ENCODE measurements at places on chromosomes 13 and 19.
A peak's percentile ranks its signal among the peaks of the same experiment; 100 is the strongest.

DNA sequence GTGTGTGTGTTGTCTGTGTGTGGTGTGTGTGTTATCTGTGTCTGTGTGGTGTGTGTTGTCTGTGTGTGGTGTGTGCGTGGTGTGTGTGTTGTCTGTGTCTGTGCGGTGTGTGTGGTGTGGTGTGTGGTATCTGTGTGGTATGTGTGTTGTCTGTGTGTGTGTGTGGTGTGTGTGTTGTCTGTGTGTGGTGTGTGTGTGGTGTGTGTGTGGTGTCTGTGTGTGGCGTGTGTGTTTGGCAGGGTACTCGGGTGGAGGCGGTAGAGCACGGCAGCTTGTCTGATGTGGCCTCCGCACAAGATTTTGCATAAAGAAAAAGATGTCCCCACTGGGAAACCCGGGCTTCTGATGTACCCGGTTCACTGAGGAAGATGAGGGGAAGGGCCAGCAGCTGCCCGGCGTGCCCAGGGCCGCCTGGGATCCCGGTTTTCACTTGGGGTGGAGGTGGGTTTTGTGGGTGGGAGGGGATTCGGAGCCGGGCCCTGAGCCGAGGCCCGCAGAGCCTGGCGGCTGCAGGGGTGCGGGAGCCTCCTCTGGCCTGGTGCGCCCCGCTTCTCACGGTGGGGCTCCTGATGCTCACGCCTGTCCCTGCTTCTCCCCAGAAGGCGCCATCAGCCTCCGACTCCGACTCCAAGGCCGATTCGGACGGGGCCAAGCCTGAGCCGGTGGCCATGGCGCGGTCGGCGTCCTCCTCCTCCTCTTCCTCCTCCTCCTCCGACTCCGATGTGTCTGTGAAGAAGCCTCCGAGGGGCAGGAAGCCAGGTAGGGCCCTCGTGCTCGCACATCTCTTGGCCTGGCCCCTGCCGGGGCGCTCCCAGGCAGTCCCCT lies 21.2 kb downstream of the HDGFL2 start:
- no peak for DNase-seq

- DNase-seq = no peak
These were observed 68.8 kb downstream of the TSHZ3 start for GRCh38 chr19:31280287-31281006.

- no peak for DNase-seq
These were observed 64.8 kb downstream of the DCT start for GRCh38 chr13:94414708-94415107.

DNA sequence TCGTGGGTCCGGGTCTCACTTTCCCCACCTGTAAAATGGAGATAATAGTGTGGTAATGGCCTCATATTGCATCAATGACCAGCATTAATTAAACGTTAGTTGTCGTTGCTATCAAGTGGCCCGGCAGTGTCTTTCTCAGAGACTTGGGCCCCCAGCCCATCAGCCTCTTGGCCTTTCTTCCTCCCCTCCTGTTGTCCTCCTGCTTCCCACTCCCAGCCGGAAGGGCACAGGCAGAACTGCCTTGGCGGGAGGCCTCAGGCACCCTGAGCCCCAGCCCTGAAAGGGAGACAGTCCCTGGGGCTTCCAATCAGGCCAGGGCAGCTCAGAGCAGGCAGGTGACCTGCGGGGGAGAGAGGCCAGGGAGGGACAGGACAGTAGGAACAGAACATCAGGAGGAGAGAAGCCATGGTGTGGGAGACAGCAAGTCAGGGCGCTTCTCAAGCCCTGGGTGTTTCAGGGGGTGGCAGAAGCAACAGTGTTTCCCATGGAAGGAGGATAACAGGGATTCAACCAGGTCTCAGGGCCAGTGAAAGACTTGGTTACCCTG lies 4.6 kb downstream of the MARK4 start:
- DNase-seq = no peak

DNA sequence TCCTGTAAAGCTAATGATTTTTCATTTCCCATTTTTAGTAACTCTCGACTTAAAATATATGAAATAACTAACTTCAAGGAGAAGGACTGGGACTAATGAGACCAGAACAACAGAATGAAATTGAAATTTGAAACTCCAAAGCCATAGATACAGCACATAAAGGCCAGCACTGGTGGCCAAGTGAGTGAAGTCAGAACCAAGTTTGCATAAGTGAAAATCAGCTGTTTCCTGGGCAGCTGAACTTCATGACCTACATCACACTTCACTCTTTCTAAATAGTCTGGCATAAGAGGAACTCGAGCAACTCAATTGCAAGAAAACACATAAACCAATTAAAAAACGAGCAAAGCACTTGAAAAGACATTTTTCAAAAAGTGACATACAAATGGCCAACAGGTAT lies 84.5 kb downstream of the DCLK1 start:
- DNase-seq = no peak

GRCh38 chr13:97348569-97349100 lies 85.3 kb upstream of the RAP2A start:
- DNase-seq = no peak

- no peak for DNase-seq
These were observed 41.1 kb downstream of the SERP2 start for GRCh38 chr13:44414716-44415115.

GRCh38 chr19:55485439-55486011 lies 537 bp downstream of the NAT14 start:
- DNase-seq = no peak

DNA sequence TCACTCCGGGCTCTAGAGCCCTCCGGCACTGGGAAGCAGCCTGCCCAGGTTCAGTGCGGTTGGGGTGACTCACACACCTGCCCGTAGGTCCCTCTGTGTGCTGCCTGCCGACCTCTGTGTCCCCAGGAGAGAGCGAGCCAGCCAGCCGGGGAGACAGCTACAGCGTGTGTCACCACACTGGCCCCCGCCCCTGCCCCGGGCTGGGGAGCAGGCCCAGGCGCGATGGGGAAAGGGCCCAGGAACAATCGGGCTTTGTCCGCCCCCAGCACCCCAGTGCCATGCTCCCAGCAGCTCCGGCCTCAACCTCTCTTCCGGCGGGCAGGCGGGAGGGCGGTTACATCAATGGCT lies at the start of gene KLK6:
Gene KLK6, minus strand, starts transcription at position 179 of the 348 bp plus-strand sequence. CDS start 1,487 bp downstream, outside the sequence.
- DNase-seq = no peak

DNA sequence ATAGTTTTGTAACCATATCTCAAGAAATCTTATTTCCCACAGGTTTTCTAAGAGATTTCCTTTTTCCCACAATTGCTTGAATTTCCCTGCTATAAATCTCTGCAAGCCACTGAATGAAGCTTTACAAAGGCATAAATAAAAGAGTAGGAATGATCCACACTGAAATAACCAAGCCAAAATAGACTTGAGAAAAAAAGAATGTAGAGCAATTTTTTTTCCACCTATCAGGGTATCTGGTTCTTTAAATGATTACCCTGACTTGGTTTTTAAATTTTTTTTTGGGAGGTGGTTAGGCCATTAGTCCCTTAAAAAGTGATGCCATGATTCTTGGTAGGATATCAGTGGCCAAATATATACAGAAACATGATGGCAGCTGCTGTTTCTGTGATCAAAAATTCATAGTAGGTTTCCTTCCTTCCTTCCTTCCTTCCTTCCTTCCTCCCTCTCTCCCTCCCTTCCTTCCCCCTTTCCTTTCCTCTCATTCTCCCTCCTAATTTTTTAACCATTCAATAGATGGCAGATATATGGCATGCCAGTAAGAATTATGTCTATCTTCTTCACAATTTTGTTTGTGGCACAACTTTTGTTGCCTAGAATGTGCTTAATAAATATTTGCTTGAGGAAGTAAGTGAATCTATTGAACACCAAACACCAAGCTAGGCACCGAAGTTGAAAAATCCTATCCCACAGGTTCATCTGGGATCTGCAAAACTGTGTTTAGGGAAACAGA lies 233.7 kb downstream of the LHFPL6 start:
- DNase-seq = no peak

DNA sequence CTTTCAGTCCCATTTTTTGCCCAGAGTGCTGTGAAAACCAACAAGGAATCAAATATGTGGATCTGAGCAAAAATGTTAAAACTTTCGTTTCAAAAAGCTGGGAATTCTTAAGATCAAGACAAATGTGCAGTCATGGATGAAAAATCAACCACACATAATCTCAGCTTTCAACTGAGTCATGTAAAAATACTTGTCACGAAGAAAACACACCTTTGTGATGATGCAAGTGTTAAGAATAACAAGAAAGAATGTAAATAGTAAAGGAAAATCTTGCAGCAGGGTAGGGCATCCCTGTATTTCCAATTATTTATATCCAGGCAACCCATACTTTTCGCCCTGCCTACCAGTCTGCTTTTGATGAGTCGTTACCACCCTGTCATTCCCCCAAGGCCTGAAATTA lies 27.4 kb upstream of the DCLK1 start:
- no peak for DNase-seq

DNA sequence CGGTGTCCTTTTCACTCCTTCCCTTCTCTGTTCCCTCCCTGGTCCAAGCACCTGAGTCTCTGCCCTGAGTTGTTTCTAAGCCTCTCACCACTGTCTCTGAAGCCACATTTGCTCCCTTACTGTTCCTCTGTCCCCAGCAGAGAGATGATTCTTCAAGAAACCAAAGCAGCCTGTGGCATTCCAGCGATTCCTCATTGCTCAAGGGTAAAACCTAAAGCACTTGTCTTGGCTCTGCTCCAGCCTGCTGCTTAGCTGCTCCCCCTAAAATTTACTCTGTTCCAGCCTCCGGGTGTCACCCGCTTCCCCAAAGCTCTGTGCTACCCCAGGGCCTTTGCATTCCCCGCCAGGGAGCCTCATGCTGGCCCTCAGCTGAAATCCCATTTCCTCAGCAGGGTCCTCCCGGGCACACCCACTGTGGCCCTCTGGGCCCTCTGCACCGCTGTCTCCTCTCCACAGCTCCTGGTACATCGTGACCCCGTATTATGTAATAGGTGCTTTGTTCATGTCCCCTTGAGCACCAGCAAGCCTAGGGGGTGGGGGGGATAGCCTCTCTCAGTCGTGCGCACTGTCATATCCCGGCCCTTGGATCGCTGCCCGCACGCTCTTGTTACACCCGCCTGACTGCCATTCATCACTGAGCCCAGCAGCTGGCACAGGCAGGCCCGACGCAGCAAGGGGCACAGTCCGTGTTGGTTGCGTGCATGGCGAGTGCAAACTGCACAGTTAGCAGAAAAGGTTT lies 15.8 kb downstream of the TECR start:
- DNase-seq = no peak

- DNase-seq = no peak
These were observed 221.7 kb downstream of the KCNRG start for GRCh38 chr13:50236898-50237318.

GRCh38 chr13:64289702-64290101 lies 2874.1 kb upstream of the PCDH20 start:
- DNase-seq = no peak

DNA sequence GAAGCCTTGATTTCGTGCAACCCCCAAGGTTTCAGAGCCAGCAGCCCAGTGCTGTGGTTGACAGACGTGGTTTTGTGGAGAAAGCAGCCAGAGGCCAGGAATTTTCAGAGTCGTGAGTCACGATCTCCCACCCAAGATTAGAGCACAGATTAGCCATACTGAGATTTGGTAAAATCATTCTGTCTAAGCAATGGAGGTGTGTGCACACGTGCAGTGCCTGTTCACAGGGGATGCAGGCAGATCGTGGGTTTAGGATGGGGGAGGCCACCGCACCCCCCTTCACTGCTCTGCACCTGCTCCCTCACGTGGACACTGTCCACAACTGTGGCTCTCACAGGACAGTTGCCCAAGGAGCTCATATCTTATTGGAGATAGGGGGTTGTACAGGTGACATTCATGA lies 46.6 kb upstream of the GPR183 start:
- no peak for DNase-seq

GRCh38 chr13:93956426-93956825 lies 523.1 kb downstream of the DCT start:
- DNase-seq = no peak

- DNase-seq = no peak
These were observed 7.7 kb upstream of the CDADC1 start for GRCh38 chr13:49240017-49240416.

GRCh38 chr19:55907286-55907685 lies 24.9 kb downstream of the NLRP13 start:
- DNase-seq = no peak

- DNase-seq = no peak
These were observed 374.3 kb downstream of the FOXO1 start for GRCh38 chr13:40292108-40292507.

GRCh38 chr13:90968166-90968904 lies 379.2 kb upstream of the MIR17HG start:
- DNase-seq = peak; percentile 6

DNA sequence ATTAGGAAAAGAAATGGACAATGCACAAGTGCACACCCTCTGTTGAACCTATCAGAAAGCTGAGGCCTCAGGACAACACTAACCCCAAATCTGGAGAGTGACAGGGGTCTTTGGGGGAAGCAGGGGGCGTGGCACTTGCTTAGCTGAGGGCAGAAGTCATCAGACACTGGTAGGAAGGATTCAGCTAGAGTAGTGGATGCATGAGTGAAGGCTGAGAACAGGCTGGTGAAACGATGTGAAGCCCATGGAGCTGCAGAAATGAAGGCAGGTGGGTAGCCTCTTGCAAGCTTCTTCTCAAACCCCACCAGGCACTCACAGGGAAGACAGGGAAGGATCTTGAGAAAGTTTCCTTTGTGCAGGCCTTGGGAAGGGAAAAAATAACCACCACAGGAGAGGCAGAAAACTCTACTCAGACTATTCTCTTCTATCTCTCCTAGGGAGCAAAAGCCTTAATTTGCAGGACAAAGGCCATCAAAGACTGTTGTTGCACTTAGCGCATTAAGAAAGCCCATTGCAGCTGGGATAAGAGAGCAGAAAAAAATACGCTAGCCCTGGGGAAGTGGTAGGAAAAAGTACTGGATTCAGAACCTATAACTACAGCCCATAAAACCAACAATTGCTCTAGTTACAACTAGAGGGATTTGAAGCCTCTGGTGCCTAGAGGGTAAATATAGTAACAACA lies 193.3 kb upstream of the ZNF536 start:
- DNase-seq = no peak

GRCh38 chr13:61286148-61286745 lies 129.4 kb downstream of the PCDH20 start:
- DNase-seq = peak; percentile 19

DNA sequence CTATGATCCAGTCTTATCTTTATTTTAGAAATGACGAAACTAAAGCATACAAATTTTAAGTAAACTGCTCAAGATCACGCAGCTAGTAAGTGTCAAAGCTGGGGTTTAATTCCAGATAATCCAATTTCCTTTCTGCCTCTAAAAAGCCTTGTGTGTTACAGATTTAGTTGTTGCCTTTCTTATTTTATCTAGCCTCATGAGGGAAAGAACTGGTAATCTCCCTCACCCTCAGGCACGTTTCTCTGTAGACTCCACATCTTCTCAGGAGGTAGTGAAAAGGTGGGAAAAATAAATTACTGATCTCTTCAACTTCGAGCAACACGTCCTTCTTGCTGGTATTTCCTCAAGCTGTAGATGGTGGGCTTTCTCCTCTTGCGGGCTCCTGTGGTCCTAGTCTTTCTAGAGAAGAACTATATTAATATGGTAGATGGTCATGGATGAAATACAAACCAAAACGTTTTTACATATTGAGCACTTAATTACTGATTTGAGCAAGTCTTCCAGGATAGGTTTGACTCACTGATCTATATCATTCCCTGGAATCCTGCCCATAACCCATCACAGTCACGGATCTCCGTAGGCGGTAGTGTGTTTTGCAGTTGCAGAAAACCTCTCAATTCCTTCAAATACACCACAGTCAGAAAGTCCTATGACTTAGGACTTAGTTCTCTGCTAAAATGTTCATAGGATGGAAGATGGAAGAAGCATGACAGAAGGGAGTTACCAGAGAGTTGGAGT lies 519.5 kb downstream of the DCT start:
- DNase-seq = no peak

- no peak for DNase-seq
These were observed 174.6 kb downstream of the SUCLA2 start for GRCh38 chr13:47826471-47826870.
